CD4-positive, alpha-beta T cell treated with Interferon gamma for 1 hour (primary cell): ENCODE measurements at places on chromosomes 4 and X.

- peak; percentile 42 for DNase-seq
These were observed 694 bp downstream of the TBL1X start for GRCh38 chrX:9465380-9466123.

DNA sequence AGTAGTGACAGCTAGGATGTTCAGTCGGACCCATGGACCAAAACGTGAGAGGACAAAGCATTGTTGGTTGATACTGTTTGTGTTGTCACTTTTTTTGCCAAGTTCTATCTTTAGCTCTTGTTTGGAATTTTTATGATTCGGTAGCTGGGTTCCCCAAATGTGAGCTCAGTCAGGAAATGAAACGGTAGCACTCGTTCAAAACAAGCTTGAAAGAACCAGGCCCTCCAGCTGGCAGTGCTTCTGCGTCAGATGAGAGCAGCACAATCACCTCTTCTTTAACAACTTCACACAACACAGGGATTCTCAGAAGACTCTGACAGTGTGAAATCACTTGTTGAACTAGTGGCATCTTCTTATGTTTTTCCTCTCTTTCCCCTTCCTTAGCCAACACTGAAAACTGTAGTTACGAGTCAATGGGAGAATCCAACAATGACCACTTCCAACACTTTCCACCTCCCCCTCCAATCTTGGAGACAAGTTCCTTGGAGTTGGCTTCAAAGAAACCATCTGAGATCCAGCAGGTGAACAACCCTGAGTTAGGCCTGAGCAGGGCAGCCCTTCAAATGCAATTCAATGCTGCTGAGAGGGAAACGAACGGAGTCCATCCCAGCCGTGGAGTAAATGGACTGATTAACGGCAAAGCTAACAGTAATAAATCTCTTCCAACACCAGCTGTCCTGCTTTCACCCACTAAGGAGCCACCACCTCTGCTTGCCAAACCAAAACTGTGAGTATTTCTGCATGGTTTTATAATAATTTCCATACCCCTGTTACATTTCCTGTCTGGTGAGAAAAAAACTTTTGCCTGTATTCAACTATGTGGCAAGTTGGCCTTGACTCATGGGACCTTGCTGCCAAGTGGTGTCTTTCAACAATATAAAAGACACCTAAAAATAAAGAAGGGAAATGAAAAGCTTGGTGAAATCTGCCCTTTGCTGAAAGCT lies 214.6 kb downstream of the PALLD start:
- no peak for DNase-seq

DNA sequence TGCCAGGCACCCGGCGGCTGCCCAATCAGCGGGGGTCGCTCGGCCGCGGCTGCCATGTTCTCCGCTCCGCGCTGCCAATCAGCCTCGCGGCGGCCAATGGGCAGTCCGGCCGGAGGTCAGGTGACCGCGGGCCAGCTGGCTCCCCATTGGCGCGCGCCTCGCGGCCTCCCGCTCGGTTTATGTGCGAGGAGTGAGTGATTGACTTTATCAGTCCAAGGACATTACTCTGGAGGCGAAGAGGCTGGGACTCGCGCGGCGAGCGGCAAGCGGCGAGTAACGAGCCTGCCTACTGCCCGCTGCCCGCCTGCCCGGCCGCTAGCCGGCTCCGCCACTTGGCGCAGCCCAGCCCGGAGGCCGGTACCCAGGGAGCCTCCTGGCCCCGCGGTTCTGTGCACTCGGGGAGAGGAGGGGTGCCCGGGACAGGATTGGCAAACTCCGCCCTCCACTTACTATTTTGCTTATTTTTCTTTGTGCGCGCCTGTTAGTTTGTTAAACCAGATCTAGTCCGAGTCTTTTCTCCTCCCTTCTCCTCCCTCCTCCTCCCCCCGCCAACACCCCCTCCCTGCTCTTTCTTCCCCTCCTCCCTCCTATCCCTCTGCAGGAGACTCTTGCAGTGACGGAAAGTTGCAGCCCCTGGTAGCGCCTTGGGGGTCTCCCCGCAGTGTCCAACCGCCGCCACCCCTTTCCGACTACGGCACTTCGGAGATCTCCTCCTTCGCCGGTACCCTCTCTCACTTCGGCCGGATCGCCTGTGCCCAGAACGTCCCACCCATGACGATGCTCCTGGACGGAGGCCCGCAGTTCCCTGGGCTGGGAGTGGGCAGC lies at the start of gene ZIC3:
TSS of gene ZIC3 (plus strand) at position 207 of the 825 bp plus-strand sequence. CDS start at position 772, 565 bp downstream.
- no peak for DNase-seq

DNA sequence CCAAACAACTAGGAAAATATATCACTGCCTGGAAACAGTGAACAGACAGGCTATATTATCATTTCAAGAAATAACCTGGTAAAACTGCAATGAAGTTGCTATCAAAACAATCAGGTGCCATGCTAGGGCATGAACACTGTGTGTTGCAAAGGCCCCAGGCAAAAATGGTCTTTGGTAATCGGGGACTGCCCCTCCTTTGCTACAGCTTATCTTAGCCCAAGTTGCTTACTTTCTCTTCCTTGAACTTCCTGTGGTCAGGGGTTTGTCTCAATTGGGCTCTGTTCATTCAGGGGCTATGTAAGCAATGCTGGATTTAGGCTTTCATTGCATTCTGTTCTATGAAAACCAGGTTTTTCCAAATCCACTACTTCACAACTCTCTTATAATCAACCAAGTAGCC lies 30.4 kb downstream of the SCML1 start:
- no peak for DNase-seq

- DNase-seq = no peak
These were observed 391.7 kb downstream of the GABRG1 start for GRCh38 chr4:45732161-45732560.

DNA sequence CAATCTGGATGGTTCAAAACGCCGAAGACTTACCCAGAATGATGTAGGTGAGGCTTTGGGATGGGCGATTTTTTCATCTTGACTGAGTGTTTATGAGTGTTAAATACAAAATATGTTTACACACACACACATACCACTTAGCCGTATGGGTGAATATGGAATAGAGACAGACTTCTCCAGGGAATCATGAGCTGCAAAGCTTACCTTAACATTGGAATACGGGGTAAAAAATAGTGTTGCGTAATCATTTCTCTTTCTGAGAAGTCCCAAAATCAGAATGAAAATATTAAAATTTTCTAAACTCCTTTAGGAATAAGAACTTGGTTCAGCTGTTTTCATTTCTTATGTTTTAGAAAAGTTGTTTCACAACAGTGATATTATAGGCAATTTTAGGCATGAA lies 63.5 kb downstream of the EGF start:
- no peak for DNase-seq

- DNase-seq = no peak
These were observed 494 bp downstream of the SPOCK3 start for GRCh38 chr4:167233685-167234315.

- no peak for DNase-seq
These were observed 114.5 kb downstream of the FAM53A start for GRCh38 chr4:1569461-1570151.

- no peak for DNase-seq
These were observed 91.7 kb downstream of the FRMPD4 start for GRCh38 chrX:12229986-12230385.

GRCh38 chr4:18816228-18816895 lies 794.8 kb upstream of the LCORL start:
- no peak for DNase-seq

DNA sequence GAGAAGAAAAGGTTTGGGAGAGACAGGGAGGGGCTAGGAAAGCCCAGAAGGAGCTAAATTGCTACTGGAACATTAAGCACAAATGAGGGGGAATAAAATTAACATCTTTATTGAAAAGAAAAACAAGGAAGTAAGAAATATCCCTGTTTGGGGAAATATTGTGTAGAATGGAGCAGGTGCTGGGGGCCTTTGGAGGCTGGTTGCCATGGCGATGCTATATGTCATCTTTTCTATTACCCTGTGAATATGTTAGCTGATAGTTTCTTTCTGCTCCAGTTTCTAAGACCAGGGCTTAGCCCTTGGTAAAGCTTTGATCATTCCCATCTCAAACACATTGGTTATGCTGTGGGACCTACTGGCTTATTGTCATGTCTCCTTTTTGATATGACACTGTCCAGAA lies 28.7 kb downstream of the TMEM31 start:
- DNase-seq = no peak

DNA sequence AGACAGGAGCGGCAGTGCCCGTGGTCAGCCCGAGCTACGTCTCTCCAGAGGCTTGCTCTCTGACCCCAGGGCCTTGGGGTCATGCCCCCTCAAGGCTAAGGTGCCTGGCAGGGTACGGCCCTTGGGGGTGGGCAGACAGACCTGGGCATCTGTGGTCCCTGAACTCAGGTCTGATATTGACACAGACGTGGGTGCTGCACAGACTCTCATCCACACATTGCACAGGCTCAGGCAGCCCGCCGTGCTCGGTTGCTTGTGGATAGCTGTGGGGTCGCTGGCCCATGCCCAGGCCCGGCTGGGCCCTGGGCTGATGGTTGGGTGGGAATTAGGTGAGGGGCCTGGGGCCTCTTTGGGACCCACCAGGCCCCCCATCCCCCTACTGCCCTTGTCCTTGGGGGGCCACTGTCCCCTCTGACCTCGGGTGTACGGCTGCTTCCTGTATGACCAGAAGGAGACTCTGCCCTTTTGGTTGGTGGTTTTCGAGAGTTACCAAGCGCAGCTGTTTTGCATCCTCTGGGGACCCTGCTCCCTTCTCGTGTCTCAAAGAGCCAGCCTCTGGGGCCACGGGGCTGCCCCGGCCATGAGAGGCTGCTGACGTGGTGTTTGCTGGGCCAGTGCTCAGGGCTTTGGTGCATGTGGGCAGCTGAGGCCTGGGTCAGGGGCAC lies 10.1 kb downstream of the FGFRL1 start:
- DNase-seq = peak; percentile 33

- DNase-seq = no peak
These were observed 5.2 kb downstream of the DNASE1L1 start for GRCh38 chrX:154403858-154404257.

GRCh38 chr4:130825284-130825683 lies 1729.3 kb downstream of the C4orf33 start:
- DNase-seq = no peak

DNA sequence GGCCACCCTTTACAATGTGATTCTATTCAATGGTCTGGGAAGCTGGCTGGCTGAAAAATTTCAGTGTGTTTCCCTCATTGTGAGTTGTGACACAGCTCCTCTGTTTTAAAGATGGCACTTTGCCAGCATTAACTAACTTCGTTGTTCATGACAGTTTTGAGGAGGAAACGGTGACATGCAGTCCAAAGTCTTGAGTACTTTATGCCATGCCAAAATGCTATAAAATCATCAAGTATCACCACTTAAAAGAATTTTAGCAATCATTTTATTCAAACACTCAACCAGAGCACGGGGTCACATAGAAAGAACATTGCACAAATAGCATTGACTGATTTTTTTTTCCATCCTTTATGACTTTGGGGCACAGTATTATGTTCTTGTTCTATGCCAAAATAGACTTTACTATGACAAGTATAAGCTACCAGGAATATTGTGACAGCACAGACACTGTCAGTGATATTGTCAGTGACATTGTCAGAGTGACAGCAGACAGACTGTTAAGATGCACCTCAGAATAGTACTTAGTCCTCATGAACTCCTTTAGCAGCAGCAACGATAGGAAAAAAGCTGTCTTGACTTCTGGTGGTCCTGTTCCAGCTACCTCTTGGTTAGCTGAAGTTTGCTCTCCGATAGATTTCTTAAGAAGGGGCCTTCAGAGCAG lies 46.7 kb downstream of the CXCL13 start:
- no peak for DNase-seq
